Activated CD4-positive, alpha-beta memory T cell treated with anti-CD3 and anti-CD28 coated beads for 36 hours (primary cell): ENCODE measurements at places on chromosomes 13 and 19. TPM values are rescaled to one million over a fixed set of nuclear protein-coding genes. Genes with fewer than 3 reads are reported as not detected.

VSTM2B gene
- not detected for total RNA-seq

NCAN gene
- 0.07 TPM for total RNA-seq

C2CD4C gene
- 0.33 TPM for total RNA-seq

NLRP7 gene
- not detected for total RNA-seq

ERICH4 gene
- not detected for total RNA-seq

BRCA2 gene
- 23.1 TPM for total RNA-seq

CELF5 gene
- total RNA-seq: not detected

GRCh38 chr19:23070353-23071146 is 46.3 kb upstream of the ZNF730 start:
- no peak overlapping the region for H3K4me3 ChIP-seq
- peaks cover 27% of the 10 kb centered on the region for H3K27me3 ChIP-seq
- no peak overlapping the region for H3K27ac ChIP-seq

DNA sequence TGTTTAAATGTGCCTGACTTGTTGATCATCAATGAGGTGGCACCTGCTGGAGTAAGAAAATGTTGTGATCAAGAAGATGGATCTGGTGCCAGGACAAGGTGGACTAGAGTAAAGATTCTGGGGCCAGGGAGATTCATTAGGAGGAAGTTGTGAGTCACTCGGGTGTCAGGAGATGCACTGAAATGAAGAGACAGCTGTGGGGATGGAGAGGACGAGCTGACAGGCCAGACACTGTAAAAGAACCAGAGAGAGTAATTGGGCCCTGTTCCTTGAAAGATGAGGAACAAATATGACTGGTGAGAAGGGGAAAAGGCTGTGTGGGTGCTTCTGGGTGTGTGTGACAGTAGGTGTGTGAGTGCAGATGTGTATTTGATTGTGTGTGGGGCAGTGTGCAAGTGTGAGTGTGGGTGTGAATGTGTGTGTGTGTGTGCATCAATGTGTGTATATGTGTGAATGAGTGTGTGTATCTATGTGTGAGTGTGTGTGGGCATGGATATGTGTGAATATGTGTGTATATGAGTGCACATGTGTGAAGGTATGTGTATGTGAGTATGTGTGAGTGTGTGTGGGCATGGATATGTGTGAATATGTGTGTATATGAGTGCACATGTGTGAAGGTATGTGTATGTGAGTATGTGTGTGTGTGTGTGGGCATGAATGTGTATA is 260.5 kb downstream of the RFC3 start:
- no peak overlapping the region for H3K4me3 ChIP-seq
- H3K36me3 ChIP-seq: no peaks in the 10 kb centered on the region
- no peaks in the 10 kb centered on the region for H3K4me1 ChIP-seq
- DNase-seq: no peak
- H3K27me3 ChIP-seq: no peaks in the 10 kb centered on the region

DNA sequence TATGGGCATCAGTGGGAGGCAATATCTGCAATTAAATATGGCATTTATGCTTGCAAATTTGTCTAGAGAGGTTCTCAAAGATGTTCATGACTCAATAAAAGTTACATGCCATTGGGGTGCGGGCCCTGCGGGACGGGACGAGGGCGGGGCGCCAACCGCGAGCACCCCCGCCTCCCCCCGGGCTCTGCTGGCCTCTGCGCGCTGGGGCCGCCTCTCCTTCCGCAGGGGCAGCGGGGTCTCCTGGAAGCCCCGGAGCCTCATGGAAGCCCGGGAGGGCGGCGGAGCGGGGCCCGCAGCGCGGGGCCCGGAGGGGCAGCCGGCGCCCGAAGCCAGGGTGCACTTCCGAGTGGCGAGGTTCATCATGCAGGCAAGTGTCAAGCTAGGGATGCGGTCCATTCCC is 179.2 kb downstream of the TPTE2 start:
- no peaks in the 10 kb centered on the region for H3K4me1 ChIP-seq
- H3K36me3 ChIP-seq: no peaks in the 10 kb centered on the region
- H3K4me3 ChIP-seq: no peak overlapping the region
- peaks cover 5% of the 10 kb centered on the region for H3K27me3 ChIP-seq
- no peak overlapping the region for H3K27ac ChIP-seq
- no peak for DNase-seq

GRCh38 chr19:51595190-51596175 is 24.4 kb downstream of the ZNF175 start:
- peaks cover 16% of the 10 kb centered on the region for H3K4me1 ChIP-seq
- H3K27me3 ChIP-seq: peaks cover 9% of the 10 kb centered on the region
- H3K4me3 ChIP-seq: peak overlapping the region; percentile 81
- no peak overlapping the region for H3K27ac ChIP-seq
- no peak for DNase-seq
- peaks cover 2% of the 10 kb centered on the region for H3K36me3 ChIP-seq

- H3K4me3 ChIP-seq: peak overlapping the region; percentile 3
- peaks cover 18% of the 10 kb centered on the region for H3K36me3 ChIP-seq
- peaks cover 55% of the 10 kb centered on the region for H3K4me1 ChIP-seq
- DNase-seq: peak; percentile 80
- H3K27me3 ChIP-seq: no peaks in the 10 kb centered on the region
Observed at GRCh38 chr19:39398297-39398864, 7.2 kb downstream of the MED29 start.

DNA sequence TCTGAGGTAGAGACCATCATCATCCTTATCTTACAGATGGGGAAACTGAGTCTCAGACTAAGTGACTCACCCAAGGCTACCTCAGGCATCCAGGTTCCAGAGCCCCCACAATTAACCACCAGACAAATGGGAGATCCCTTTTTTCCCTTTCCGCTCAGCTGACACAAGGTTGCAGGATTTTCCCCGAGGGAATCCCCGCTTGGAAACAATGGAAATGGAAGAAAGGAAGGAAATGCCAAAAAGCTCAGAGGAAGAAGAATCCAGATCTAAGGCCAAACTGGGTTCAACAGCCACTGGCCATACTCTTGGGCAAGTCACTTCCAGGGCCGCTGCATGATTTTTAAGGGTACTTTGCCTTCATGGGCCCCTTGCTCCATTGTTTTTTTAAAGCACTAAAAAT is 1.6 kb downstream of the ZNF71 start:
- peaks cover 37% of the 10 kb centered on the region for H3K36me3 ChIP-seq
- no peak overlapping the region for H3K27ac ChIP-seq
- peaks cover 22% of the 10 kb centered on the region for H3K4me1 ChIP-seq

DNA sequence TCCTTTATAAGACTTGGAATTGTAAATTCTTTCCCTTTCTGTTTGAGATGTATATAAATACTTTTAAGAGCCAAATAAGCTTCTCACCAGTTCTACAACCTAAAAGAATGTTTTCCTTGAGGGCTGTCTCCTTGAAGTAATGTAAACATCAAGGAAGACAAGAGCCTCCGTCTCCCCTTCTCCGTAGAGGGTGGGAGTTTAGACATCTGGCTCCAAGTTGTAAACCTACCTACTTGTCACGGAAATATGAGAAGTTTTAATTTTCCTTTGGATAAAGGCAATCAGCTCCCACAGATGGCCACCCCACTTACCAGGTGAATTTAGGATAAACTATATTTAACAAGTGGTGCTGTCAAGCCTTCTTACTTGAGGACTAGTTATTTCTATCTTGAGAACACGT is 237.9 kb downstream of the NALCN start:
- no peaks in the 10 kb centered on the region for H3K27me3 ChIP-seq
- no peak overlapping the region for H3K4me3 ChIP-seq
- no peak for DNase-seq
- H3K4me1 ChIP-seq: no peaks in the 10 kb centered on the region
- H3K36me3 ChIP-seq: no peaks in the 10 kb centered on the region
- no peak overlapping the region for H3K27ac ChIP-seq

GRCh38 chr13:99730403-99730802 is 229.1 kb downstream of the TM9SF2 start:
- no peaks in the 10 kb centered on the region for H3K36me3 ChIP-seq
- no peaks in the 10 kb centered on the region for H3K27me3 ChIP-seq
- no peak for DNase-seq

DNA sequence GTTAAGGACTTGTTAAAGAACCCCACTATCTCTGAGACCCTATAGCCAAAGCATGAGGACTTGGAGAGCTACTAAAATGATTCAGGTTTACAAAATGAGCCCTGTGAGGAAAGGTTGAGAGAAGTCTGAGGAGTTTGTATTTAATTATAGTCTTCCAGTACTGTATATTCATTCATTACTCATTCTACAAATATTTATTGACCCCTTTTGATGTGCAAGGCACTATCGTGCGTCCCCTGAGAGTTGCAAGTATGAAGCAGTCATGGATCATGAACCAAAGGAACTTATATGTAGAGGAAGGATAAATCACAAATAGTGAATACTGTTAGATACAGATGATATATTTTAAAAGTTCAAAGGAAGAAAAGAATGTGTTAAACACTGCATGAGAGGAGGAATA is 84.4 kb downstream of the DNAJC15 start:
- no peaks in the 10 kb centered on the region for H3K27me3 ChIP-seq
- no peak overlapping the region for H3K27ac ChIP-seq
- H3K4me3 ChIP-seq: no peak overlapping the region

DNA sequence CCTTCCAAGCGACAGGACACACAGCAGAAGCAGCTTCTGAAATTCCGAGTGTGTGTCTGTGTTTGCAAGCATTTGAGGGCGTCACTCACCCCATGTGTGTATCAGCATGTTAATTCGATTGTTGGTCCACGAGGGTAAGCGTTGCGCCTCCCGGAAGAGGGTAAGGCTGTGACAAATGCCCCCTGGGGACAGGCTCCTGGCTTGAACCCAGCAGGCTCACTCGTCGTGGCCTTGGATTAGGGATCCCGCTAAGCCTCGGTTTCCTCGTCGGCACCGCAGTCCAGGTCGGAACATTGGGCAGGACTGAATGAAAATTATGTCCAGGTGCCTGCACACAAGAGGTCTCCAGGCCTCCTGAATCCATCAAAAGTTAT is 606 bp upstream of the STXBP2 start:
- H3K27ac ChIP-seq: no peak overlapping the region
- H3K4me3 ChIP-seq: peak overlapping the region; percentile 79
- DNase-seq: no peak

DNA sequence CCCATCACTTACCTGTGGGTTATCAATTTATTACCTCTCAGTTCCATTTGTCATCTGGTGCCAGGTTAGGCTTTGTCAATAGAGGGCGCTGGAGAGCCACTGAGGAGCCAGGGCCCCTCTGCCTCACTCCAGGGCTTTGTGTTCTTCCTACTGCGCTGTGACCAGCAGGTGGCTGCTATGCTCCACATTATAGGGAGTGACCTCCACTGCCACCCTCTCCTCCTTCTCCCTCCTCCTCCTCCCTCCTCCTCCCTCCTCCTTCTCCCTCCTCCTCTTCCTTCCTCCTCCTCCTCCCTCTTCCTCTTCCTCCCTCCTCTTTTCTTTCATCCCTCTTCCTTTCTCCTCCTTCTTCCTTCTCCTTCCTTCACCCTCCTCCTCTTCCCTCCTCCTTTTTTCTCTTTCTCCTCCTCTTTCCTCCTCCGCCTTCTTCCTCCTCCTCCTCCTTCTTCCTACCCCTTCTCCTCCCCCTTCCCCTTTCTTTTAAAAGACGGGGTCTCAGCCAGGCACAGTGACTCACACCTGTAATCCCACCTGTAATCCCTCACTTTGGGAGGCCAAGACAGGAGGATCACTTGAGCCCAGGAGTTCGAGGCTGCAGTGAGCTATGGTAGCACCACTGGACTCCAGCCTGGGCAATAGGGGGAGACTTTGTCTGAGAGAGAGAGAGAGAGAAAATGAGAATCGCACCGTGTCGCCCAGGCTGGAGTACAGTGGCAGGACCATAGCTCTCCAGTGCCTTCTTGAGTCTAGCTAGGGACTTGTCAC is 10.3 kb upstream of the ZBTB32 start:
- no peak overlapping the region for H3K4me3 ChIP-seq
- no peaks in the 10 kb centered on the region for H3K27me3 ChIP-seq
- peaks cover 14% of the 10 kb centered on the region for H3K4me1 ChIP-seq
- H3K36me3 ChIP-seq: no peaks in the 10 kb centered on the region
- peak overlapping the region; percentile 54 for H3K27ac ChIP-seq

GRCh38 chr13:93238711-93239110 is 12.1 kb downstream of the GPC6 start:
- no peaks in the 10 kb centered on the region for H3K36me3 ChIP-seq
- no peaks in the 10 kb centered on the region for H3K4me1 ChIP-seq
- no peak overlapping the region for H3K4me3 ChIP-seq
- H3K27me3 ChIP-seq: peaks cover 1% of the 10 kb centered on the region

- peaks cover 10% of the 10 kb centered on the region for H3K4me1 ChIP-seq
- no peak for DNase-seq
- H3K36me3 ChIP-seq: no peaks in the 10 kb centered on the region
- no peak overlapping the region for H3K4me3 ChIP-seq
Observed at GRCh38 chr13:45658586-45659235, 43.2 kb upstream of the ERICH6B start.

DNA sequence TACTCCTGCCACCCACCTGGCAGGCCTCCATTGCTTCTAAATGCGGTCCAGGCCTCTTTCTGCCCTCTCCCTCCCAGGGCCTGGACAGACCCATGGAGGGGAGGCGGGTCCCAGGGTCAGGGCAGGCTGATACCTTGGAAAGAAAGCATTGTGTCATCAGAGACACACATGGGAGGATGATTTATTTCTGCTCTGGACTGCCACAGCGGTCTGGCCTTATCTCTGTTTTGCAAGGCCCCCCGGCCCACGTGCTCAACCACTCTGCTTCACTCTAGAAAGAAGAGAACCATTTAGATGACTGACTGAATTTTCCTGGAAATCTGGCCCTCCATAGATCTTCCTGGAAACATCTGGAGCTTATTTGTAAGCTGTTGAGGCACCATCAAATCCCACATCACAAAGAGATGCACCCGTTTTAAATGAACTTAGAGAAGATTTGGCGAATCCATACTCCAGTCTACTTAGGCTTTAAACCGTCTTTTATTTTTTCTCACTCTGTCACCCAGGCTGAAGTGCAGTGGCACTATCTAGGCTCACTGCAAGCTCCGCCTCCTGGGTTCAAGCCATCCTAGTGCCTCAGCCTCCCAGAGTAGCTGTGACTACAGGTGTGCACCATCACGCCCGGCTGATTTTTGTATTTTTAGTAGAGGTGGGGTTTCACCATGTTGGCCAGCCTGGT is 48.3 kb upstream of the URI1 start:
- DNase-seq: no peak
- no peak overlapping the region for H3K27ac ChIP-seq
- no peak overlapping the region for H3K4me3 ChIP-seq
- H3K36me3 ChIP-seq: no peaks in the 10 kb centered on the region
- no peaks in the 10 kb centered on the region for H3K4me1 ChIP-seq
- peaks cover 3% of the 10 kb centered on the region for H3K27me3 ChIP-seq

DNA sequence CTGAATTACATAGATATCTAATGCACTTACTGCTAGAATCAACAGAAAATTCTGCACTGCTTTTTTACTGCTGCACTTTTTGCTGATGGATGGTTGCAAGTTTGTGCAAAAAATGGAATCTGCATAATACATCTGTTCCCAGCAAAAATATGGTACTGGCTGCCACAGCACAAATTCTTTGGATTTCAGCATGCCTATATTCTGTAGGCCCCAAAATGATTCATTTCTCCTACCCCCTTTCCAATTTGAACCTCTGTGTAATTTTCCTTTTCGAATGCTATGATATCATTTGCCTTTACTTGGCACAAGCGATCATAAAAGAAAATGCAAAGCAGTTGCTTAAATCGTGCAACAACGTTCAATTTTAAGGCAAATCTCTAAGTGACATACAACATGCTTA is 524.2 kb upstream of the NBEA start:
- H3K4me1 ChIP-seq: no peaks in the 10 kb centered on the region
- DNase-seq: no peak
- no peaks in the 10 kb centered on the region for H3K27me3 ChIP-seq
- H3K27ac ChIP-seq: no peak overlapping the region
- H3K4me3 ChIP-seq: no peak overlapping the region
